ENCODE measurements at places on chromosomes 13 and 19.

- no peak for DNase-seq
Observed at GRCh38 chr13:101955764-101956163, 446.1 kb downstream of the FGF14 start.

- DNase-seq = no peak
Observed at GRCh38 chr19:560121-560520, 12.3 kb upstream of the BSG start.

DNA sequence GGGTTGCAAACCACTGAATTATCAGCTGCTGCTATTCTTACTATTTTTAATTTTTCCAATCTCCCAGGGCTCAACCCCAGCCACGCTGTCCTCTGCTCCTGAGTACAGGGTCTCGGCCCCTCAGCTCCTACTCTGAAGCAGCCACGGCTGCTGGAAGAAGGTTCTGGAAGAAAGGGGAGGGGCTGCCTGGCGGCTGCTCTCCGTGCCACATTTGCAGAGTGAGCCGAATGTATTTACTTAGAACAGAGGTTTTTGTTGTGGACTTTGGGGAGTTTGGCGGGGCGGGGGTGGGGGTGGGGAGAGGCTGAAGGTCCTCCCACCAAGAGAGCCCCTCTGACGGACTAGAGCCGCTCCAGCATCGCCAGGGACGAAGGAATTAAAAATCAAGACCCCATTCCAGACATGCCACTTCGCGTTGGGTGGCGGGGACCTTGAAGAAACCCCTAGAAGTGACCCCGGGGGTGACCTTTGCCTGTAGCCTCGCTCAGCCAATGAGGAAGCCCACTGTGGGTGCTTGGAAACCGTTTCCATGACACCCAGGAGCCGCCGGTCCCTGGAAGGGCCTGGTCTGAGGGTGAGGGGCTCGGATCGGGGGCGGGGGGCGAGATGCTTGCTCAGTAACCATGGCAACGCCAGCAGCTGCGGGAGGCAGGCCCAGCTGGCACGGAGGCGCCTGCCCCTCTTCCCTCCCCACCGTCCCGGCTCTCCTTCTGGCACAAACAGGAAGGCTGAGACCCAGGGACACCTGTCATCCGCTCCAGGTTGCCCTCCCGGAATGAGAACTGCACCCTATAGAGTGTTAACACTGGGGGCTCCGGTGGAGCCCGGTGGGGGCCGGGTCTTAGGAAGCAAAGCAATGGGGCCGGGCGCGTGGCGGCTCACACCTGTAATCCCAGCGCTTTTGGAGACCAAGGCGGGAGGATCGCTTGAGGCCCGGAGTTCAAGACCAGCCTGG lies 54.2 kb upstream of the PTPRS start:
- no peak for DNase-seq

GRCh38 chr19:3784607-3785450 lies 1.4 kb downstream of the MATK start:
- DNase-seq = no peak

GRCh38 chr13:40517486-40518480 lies 148.7 kb downstream of the FOXO1 start:
- DNase-seq = no peak

All from stimulated activated CD4-positive, alpha-beta T cell treated with anti-CD3 and anti-CD28 coated beads, TNF-alpha, amount 100 ng/mL, for 1 hour (primary cell).